Anterior cingulate cortex (tissue), 58 donors: ENCODE measurements at places on chromosomes 7 and 10.

- DNase-seq, result no peak
Observed at GRCh38 chr7:45968856-45969541, 47.9 kb upstream of the IGFBP3 start.

DNA sequence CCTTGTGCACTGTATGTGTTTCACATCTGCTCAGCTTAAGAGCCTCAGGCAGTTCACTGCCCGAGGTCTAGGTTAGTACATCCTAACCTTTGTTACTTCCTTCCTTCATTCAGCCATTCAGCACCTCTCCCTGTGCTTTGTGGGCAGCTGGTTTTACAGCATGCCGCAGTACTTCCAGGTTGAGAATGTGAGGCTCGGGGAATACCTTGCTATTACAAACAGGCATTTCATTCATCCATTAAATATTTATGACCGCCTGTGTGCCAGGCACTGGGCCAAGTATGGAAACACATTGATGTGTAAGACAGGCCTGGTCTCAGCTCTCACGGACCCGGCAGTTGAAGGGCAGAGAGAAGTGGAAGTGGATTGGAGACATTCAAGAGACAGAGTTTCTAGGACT is 82.4 kb downstream of the SHH start:
- DNase-seq, result no peak

GRCh38 chr10:35365994-35366393 is 29.7 kb downstream of the CCNY start:
- DNase-seq, result no peak

DNA sequence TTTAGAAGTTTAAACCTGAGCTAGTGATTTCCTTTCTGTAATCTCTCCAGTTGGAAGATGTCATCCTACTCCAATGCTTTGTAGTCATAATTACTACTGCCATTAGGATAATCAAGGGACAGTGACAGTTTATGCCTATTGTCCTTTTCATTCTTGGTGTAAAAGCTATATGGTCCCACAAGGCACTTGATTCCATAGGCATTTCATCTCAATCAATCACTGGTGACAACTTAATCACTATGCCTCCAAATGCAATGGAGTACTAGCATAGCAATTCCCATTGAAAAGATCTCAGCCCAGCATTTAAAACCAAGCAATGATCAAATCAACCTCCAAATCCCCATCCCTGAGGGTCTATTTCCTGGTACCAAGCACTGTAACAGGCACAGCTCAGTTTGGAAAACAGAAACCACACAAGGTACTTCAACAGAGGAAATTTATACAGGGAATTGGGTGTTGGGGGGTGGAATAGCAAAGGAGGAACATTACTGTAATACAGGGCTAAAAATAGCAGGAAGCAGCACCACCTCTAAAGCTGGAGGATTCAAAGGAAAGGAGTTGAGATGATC is 51.0 kb downstream of the FHIP2A start:
- DNase-seq, result no peak

GRCh38 chr10:33802566-33802965 is 468.1 kb upstream of the NRP1 start:
- DNase-seq, result no peak

- DNase-seq, result no peak
Observed at GRCh38 chr10:127349737-127350136, 153.3 kb upstream of the INSYN2A start.

DNA sequence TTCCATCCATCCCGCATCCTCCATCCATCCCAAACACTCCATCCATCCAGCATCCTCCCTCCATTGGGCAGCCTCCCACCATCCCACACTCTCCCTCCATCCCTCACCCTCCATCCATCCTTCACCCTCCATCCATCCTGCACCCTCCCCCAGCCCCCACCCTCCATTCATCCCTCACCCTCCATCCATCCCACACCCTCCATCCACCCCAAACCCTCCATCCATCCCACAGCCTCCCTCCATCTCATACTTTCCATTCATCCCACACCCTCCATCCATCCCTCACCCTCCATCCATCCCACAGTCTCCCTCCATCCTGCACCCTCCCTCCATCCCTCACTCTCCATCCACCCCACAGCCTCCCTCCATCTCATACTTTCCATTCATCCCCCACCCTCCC is 60.4 kb downstream of the FOXI2 start:
- no peak for DNase-seq

DNA sequence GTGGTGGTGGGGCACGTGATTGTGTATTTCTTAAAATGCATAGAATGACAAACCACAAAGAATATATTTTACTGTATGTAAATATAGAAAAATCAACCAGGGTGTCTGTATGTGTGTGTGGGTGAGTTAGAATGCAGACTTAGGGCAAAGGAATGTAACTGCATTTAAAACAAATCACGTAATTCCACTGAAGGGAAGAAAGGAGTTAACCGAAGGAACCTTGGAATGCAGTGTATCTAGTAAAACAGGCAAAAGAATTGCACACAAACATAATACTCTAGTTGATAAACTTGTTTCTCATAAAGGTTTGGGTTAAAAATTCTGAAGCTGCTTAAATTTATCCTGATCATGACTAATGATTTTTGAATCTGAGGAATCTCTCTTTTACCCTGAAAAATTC is 134.9 kb downstream of the ADRA2A start:
- DNase-seq, result no peak

GRCh38 chr7:149296368-149296767 is 34.4 kb downstream of the ZNF783 start:
- DNase-seq, result no peak

GRCh38 chr10:126294451-126294850 is 93.8 kb downstream of the ADAM12 start:
- no peak for DNase-seq

GRCh38 chr7:73606801-73607691 is 17.3 kb downstream of the MLXIPL start:
- DNase-seq, result no peak
